Stimulated activated CD4-positive, alpha-beta T cell treated with anti-CD3 and anti-CD28 coated beads, TNF-alpha, amount 100 ng/mL, for 24 hours (primary cell): ENCODE measurements at places on chromosomes 3 and 15.

DNA sequence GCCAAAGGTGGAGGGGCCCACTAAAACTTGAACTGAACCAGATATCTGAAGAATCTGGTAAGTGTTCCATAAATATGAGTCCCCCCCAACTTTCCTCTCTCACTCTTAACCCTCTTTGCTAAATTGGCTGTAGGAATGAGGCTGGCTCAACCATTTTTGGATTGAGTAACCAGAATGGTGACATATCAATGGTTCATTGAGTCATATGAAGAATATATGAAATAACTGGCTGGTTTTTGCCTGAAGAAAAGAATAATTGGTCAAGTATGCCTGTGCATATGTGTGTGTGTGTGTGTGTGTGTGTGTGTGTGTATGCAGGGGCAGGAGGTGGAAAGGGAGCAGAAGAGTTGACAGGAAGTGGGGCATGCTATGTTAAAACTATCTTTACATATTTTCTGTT, 472.9 kb upstream of the THBS1 start:
- DNase-seq = no peak

DNA sequence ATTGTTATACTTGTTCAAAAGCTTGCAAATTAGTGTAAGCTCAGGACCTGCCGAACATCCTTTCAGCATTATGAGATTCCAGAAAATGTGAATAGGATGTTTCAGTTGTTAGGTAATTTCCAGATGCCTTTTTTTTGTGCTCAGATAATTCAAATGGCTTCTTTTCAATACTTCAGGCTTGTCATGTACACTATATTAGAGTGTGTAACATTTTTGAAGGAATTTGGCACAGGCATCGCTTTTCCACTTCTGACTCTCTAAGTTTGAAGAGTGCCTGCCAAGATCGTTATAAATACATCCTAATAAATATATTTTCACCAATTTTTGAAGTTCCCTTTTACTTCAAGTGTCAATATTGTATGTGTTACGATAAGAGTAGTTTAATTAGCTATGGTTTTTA, 35.2 kb downstream of the CADM2 start:
- no peak for DNase-seq

- DNase-seq = no peak
Measured at GRCh38 chr3:32996755-32997091, 45.3 kb downstream of the CCR4 start.

- peak; percentile 52 for DNase-seq
Measured at GRCh38 chr3:56988458-56989168, 71.9 kb upstream of the SPATA12 start.

DNA sequence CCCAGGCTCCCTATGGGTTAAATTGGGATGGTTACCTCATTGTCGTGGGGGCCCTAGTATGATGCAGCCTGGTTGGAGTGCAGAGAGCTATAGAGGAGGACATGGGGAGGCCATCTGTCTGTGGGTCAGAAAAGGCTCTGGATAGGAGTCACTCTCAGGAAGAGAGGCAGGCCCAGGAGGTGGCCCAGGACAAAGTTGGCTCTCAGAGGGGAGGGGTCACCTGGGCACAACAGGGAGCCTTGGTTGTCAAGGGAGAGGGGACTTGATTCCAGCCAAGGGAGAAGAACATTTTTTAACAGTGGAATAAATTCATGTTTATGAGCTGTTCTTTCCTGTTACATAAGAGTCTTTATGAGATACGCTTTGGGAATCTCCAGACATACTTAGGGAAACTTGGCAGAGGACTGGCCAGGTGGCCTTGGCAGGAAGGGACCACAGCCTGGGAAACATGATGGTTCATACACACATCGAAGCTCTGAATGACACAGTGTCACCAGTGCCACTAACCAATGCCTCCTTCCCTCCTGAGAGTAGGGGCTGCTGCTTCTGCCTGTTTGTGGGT, 27.5 kb upstream of the LCTL start:
- no peak for DNase-seq

GRCh38 chr15:78358102-78358870, 18.1 kb downstream of the CRABP1 start:
- no peak for DNase-seq

GRCh38 chr15:69789648-69790393, 307.9 kb downstream of the TLE3 start:
- DNase-seq = no peak

DNA sequence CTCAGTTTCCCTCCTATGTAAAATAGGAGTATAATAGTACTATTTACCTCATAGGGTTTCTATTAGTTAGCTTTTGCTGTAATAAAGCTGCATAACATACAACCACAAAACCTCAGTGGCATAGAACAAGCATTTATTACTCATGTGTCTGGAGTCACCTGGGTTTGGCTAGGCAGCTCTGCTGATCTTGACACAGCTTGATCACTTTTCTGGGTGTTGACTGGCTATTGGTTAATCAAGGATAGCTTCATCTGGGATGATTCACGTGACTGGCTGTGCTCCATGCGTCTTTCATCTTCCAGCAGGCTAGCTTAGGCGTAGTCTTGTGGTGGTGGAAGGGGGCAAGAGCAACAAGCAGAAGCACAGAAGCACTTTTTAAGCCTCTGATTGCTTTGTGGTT, 112.6 kb downstream of the SQOR start:
- DNase-seq = no peak

DNA sequence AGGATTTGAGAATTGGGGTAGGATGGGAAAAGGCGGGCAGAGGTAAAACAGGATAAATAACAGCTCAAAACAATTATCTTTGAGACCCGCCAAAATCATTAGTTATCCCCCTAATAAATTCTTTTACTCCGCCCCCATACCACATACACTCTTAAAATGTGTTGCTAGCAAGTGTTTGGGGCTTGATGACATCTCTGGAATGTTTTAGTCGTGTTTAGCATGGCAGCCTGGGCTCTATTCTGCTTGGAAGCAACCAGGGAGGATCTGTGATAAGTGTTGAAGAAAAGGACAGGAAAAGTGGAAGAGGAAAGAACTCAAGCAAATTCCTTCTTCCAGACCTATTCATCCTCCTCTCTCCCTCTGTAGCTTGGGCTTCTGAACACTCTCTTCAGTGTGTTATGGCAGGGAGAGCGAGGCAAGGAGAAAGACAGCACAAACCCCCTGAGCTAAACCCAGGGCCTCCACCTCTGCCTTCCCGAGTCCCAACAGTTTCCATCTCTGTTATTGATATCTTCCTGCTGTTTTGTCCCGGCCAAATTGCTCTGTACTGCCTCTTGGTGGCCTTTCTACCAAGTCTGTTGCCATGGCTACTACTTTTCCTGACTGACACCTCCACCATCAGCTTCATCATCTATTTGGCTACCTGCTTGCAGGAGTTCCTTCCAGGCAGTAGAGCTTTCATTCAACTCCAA, 135.8 kb downstream of the RPL22L1 start:
- DNase-seq = no peak

DNA sequence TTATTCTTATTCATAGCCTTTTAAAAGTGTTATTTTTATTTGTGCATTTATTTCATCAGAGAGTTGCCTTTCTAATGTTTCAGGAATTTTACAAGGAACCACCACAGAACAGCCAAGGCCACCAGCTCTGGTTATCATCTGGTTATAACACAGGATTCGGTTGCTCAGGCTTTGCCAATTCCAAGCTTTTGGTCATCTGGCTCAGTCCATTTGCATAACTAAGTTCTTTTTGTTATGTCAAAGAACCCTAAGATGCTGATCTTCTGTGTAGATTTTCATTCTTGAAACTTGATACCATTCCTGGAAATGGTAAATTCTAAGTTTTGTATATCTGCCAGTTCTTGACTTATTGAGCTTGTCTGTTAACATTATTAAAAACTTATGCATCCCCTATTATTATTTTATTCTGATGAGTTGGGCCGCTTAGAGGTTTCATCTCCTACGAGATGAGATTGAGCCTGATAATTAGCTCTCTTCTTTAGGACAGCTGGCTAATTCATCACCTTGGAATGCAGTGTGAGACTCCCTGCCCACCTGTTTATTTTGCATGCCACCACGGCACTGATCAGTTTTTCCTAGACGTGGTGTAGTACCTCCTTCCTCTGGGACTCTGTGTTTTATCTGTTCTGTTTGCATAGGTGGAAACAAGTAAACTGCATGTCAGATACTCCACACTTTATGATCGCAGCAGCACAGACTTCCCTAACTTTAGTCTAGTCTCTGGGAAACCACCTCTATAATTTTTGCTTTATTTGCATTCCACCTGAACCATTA, 264.8 kb downstream of the SLCO3A1 start:
- no peak for DNase-seq

GRCh38 chr15:31345606-31346366, 19.2 kb downstream of the KLF13 start:
- no peak for DNase-seq

- no peak for DNase-seq
Measured at GRCh38 chr15:89860891-89861290, 32.9 kb downstream of the AP3S2 start.

- no peak for DNase-seq
Measured at GRCh38 chr3:22704166-22704565, 499.0 kb upstream of the UBE2E2 start.

DNA sequence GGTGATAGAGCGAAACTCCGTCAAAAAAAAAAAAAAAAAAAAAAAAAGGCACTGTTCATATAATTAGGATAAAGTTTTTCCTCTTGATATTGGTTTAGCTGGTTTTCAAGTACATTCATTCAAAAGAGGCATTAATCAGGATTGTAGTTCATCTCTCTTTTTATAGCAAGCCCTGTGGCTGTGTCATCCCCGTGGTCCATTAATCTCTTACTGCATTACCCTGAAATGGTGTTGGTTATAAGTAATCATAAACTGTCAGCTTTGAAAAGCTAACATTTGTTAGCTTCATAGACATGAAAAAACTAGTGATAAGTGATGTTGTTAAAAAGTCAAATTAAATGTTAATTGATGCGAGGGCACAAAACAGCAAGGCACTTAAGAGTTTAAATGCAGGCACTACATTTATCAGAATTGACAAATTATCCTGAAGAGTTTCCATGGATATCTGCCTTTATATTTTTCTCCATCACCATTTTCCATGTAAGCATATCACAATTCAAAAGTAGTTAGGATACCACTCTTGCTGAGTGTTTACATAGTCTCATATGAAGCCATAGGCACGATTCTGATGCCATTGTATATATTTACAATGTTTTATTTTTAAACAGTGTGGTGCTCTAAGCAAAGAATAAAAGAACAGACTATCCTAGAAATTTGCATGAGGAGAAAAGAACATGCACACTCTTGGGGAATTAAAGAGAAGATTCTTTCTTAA, 193.1 kb downstream of the OTOL1 start:
- no peak for DNase-seq

DNA sequence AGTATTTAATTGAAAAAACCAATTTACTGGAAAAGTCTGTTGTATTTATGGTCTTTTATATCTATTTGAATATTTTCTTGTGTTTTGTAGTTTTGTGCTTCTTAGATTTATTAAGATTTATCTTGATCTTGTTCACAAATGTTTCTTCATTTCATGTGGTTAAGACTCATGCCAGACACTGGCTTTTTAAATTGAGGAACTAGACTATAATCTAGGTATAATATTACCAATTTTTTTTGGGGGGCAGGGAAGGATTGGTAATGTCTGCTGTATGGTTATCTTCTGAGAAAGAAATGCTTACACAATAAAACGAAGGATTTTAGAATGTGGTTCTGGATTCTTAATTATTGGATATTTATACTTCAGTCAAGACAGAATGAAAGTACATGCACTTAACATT, 24.9 kb downstream of the AP4E1 start:
- DNase-seq = no peak

- DNase-seq = no peak
Measured at GRCh38 chr3:67561667-67562394, 92.6 kb downstream of the SUCLG2 start.

GRCh38 chr15:46450810-46451182, 816.0 kb downstream of the SQOR start:
- DNase-seq = no peak

GRCh38 chr15:98720031-98720430, 71.7 kb downstream of the IGF1R start:
- no peak for DNase-seq

DNA sequence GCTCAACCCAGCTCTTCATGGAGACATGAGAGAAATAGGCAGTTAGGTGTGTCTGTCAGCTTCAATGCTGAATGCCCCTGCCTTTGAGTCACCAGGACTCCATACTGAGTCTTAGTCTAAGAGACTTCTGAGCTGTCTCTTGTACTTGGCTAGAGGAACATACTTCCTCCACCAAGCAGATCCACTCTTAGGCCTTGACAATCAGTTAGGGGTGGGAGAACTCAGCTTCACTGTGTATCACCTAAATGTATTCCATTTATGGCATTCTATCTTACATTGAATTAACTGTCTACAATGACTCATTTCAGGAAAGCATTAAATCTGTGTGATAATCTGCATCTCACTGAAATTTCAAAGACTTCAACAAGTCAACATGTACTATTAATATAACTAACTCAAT, 66.0 kb downstream of the STAC start:
- no peak for DNase-seq

DNA sequence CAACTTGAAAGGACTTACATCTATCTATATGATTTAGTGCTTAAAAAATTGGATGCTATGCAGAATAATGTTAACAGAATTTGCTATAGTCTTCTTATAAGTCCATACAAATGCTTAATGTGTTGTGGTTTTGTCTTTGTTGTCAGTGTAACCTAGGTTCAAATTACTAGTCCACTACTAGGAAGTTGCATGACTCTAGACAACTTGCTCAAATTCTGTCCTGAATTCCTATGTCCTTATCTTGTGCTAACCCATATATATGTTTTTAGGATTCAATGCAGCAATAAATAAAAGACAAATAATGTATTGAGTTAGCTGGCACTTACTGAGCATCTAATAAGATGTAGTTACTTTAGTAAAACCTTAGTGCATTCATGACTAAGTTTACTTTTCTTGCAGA, 276.5 kb upstream of the KCNMB2 start:
- no peak for DNase-seq

- no peak for DNase-seq
Measured at GRCh38 chr3:139839659-139840058, 95.3 kb upstream of the CLSTN2 start.

DNA sequence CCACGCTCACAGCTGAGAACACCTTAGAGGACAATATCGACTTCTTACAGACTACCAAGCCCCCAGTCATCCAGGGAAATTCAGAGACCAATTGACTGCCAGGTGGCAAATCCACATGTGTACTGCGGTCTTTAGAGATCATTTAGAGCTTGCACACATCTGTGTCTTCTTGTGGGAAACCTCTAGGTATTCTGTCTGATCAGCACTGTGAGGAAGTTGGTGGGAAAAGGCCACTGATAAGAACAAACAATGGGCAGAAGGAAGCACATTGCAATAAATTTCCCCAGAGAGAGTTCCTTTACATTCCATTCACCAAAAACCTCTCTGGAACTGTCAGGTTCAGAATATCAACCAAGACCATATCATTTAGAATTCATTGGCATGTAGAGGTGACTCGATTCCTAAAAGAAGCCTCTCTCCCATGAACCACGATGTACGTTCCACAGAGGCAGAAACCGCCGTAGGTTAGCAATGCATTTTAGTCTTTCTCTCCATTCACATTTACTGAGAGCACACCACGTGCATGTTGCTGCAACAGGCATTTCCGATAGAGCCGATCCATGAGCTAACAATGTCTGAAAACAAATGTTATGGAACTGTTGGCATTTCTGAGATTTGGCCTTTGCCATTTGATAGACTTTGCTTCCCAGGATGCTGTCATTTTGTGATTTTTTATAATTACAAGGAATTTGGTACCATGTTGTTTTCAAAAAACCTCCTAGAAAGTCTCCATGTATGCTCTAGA, 287.3 kb upstream of the TPRG1 start:
- DNase-seq = no peak
